Heart right ventricle (tissue), 16 donors: ENCODE measurements at places on chromosomes 12 and 14. TPM values are rescaled to one million over a fixed set of nuclear protein-coding genes. Genes with fewer than 3 reads are reported as not detected.

DNA sequence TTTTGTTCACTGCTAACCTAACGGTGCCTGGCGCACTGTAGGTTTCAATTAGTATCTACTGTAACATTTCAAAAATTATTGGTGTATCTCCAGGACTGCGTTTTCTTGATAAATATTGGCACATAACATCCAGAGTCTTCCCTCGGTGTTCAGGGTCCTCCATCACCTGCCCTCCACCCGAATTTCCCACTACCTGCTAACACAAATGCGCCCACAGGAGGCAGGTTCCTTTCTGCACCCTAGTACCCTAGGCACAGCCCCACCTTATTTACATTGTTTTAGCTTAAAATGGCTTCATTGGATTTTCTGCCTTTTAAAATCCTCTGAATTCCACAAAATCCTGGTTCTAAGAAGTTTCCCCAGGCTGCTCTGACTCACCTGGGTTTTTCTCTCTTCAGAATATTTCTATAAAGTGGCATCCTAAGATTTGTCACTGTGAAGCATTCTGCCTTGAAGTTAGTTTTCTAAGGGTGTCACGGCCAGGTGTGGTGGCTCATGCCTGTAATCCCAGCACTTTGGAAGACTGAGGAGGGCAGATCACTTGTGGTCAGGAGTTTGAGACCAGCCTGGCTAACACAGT, 38.6 kb downstream of the CPM start:
- no peak for DNase-seq

- no peak for DNase-seq
Observed at GRCh38 chr12:75120311-75120711, 89.3 kb downstream of the KCNC2 start.

GRCh38 chr12:116053479-116054200, 223.9 kb downstream of the MED13L start:
- no peak for DNase-seq

- no peak for DNase-seq
Observed at GRCh38 chr12:119479121-119479561, 114.4 kb upstream of the TMEM233 start.

The VRK1 gene
- 2.3 TPM for polyA plus RNA-seq

The CMKLR1 gene
- polyA plus RNA-seq = 2.2 TPM
